Stimulated activated CD8-positive, alpha-beta memory T cell treated with anti-CD3 and anti-CD28 coated beads, Interleukin-12 subunit alpha, Interleukin-12 subunit beta, amount 100 ng/mL, for 4 hours (primary cell): ENCODE measurements at places on chromosomes 1 and 21.

- no peak for DNase-seq
Measured at GRCh38 chr1:72137656-72138055, 144.7 kb downstream of the NEGR1 start.

DNA sequence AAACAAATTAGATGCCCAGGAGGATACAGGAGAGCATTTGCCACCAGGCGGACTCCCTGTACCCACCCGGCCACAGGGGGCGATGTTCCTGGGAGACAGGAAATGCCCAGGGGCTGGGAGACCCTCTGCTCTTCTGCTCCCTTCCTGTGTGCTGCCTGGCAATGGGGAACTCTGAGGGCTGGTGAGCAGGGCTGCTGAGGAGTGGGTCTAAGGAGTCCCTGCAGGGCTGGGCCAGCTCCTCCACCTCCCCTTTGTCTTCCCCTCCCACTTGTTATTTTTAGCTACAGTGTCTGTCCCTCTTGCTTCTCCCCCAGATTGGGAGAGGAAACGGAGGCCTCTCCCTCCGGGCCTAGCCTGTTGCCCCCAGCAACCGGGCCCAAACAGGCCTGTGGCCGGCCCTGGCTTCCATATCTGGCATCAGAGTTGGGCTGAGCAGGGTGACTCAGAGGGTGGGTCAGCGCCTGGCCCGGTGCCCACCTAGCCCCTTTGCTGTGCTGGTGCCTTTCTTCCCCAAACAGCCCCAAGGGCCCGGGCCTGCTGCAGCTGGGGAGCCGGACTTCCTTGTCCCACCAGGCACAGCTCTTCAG lies 11.6 kb downstream of the LMNA start:
- DNase-seq, result peak; percentile 46

- no peak for DNase-seq
Measured at GRCh38 chr1:228174482-228175315, 9.1 kb downstream of the IBA57 start.

DNA sequence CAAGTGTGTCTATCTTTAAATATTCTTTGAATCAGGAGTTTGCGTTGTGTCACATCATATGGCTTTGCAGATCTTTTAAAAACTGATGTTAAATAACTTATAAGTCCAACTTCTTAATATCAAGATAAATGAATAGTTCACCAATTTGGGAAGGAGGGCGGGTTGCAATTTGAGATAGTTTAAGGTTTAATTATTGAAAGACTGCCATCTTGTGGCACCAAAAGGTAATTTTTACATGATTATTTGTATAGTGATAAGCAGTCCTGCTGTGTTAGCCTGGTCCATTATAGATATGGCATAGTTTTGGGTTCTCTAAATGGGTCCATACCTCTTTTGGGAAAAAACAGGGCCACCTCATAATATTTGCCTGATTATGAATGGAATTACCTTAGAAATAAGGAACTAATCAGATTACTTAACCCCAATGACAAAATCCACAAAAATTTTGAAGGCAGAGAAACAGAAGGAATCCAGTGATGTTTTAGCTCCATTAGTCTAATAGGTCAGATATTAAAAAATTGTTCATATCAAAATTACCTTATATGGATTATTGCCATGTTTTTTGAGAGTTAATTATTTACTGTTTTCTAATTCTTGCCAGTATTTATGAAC lies 64.3 kb downstream of the PRKAA2 start:
- no peak for DNase-seq

GRCh38 chr1:20234788-20235535 lies 48.6 kb upstream of the PLA2G2C start:
- DNase-seq, result no peak

GRCh38 chr1:178768423-178768822 lies 43.4 kb downstream of the RALGPS2 start:
- no peak for DNase-seq

- DNase-seq, result no peak
Measured at GRCh38 chr1:45089711-45090110, 77.7 kb downstream of the UROD start.

- no peak for DNase-seq
Measured at GRCh38 chr1:39576016-39576657, 453 bp downstream of the PABPC4 start.

GRCh38 chr1:240611619-240612480 lies at the start of gene GREM2:
GREM2 (minus strand) TSS chr1:240612155; CDS start chr1:240493475, 118,680 bp downstream.
- peak; percentile 3 for DNase-seq

DNA sequence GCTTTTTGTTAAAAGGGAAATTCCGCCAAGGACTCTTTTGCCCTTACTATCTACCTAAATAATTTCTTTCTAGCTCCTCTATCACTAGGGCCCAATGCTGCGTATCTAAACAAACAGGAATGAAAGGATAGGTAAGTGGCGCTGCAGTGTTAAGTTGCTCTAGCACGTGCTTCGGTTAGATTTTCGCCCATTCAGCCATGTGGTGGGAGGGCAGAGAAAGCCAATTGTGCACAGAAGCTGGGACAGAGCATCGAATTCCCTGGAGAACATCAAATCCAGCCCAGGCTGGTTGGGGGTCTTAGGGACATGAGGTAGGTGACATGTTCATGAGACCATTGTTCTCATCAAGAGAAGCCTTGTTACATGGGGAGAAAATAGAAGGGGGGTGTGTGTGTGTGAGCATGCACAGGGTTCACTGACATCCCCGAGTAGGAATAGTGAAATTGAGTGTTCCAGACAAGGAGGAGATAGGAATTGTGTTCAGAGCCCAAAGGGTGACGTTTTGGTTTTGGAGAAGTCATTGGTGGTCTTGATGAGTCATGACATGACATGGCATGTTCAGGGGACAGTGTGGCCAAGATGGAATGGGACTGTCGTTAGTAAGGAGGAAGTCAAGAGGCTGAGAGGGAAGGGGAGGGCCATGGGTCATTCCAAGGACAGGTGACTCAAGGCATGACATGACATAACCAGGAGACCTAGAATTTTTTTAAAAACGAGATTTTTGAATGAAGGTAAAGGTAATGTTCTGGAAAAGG lies 107.1 kb downstream of the TLR5 start:
- no peak for DNase-seq

GRCh38 chr1:77308889-77309621 lies 27.2 kb downstream of the AK5 start:
- DNase-seq, result no peak

DNA sequence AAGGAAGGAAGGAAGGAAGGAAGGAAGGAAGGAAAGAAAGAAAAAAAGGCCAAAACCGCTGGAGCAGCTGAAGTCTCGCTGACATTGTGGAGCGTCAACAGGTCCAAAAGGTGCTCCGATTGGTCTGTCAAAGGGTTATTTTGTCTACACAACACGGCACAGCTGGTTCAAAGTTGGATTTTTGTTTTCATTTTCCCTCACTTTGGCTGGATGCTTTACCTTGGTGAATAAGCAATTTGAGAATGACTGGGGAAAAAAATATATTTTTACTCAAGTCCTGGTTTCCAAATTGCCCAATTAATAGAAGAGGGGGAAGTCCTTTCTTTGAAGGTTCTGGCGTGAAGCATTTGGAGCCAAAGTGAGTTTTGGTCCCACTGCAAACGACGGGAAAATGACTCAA lies 19.3 kb upstream of the PAX7 start:
- DNase-seq, result no peak

DNA sequence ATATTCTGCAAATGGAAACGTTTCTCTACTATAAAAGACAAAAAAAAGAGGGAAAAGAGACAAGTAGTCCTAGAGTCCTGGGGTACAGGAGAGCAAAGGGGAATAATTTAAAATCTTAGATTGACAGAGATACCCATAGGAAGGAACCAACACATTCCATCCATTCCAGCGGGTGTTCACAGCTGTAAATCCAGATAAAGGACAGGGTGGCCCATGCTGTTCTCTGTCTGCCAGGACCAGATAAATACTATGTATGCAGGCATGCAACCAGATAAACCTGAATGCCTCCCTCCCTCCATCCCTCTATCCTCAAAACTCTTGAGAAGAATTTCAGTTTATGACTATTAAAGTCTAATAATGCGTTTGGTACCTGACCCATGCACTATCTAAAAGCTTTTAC lies 131.8 kb downstream of the PTPN14 start:
- DNase-seq, result no peak

DNA sequence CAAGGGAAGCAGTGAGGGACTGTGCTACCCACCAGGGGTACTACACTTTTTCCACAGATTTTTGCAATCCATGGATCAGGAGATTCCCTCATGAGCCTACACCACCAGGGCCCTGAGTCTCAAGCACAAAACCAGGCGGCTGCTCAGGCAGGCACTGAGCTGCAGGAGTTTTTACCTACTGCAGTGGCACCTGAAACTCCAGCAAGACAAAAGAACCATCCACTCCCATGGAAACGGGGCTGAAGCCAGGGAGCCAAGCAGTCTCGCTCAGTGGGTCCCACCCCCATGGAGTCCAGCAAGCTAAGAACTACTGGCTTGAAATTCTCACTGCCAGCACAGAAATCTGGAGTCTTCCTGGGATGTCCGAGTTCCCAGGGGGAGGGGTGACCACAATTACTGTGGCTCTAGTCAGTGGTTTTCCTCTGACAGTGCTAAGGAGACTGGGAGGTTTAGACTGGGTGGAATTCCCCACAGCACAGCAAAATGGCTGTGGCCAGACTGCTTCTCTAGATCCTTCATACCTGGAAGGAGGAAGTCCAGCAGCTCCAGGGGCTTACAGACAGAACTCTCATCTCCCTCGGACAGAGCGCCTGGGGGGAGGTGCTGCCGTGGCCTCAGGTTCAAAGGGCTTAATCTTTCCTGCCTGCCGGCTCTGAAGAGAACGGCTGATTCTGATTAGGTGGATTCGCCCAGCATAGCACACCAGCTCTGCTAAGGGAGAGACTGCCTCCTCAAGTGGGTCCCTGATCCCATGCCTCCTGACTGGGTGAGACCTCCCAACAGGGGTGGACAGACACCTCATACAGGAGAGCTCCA lies 437.8 kb downstream of the LTN1 start:
- DNase-seq, result no peak

DNA sequence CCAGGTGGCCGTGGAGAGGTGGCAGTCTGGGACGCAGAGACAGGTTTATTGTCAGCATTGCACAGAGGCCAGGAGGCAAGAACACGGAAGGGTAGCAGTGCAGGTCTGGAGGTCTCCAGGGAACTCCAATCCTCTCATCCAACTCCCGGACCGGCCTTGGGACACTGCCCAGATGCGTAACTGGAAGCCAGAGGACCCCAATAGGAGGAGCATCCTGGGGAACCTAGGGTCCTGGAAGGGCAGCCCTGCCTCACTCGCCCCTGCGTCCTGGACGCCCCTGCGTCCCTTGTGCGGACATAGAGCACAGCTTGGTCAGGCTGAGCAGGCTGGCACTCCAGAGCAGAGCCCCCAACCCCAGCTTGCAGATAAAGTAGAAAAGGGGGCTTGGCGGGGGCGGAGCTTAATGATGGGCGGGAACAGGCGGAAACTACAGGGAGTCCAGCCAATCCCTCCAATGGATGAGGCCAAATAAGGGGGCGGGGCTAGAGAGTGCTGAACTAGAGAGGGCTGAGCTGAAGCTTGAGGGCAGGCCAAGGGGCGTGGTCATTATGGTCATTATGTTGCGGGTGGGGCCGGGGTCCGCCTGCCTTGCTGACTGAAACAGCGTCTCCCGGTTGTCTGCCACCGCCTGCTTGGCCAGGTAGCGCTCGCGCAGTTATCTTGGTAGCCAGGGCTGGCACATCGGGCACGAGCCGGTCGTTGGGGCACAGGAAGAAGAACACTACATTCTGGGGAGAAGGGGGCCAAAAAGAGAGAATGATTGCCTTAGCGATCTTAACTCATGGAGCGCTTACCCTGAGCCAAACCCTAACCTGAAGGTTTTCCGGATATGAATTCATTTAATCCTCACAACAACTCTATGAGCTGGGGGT lies 3.7 kb upstream of the ARHGEF19 start:
- DNase-seq, result no peak

GRCh38 chr1:10113501-10113900 lies 80.7 kb downstream of the UBE4B start:
- DNase-seq, result no peak

DNA sequence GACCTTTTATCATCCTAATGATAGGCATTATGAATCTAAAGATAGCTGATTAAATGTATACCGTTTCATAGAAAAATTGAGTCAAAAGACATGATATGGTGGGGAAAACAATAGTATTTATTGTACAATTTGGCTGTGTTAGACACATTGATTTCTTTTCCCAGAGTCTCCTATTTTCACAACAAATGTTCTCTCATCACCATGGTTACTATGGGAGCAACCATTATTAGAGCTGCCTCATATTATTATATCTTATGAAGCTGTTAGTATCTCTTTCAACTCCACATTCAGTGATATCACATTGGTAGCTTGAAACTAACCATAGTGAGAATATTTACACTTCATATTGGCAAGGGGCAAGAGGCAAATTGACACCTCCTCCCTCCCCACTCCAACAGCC lies 10.7 kb upstream of the CTH start:
- DNase-seq, result no peak

DNA sequence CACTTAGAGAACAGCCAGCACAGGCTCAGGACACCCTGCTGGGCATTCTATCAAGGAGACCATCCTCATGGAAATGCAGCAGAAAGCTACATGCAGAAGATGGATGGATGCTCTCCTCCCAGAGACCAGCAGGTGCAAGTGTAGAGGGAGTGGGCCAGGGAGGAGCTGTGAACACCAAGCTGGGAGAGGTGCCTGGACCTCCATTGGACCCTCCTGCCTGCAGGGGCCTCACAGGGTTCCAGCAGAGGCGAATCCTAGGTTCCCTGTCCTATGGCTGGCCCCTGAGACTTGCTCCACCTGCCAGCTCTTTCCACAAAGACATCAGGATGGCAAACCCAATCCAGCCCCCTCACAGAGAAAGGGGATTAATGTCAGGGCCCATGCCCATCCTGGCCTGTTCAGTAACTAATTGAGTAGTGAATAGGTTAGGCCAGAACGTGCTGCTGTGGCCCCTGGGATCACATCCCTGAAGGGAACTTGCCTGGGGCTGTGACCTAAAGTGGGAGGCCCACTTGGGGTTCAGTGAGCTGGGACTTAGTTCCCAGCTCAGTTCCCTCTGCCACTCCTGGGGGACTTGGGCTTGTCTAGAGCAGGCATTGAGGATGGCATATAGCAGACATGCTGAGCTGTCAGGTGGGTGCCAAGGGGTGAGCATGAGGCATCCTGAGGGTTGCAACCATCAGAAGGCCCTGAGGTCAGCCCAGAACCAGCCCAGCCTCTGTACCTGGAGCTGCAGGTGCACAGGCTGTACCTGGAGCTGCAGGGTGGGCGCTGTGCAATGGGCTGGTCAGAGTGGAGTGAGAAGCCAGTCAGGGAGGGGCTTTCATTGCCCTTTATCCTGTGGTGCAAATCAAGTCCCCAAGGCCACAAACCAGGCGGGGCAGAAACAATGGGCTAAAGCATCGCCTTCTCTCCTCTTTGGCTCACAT lies 22.9 kb upstream of the ZNF678 start:
- DNase-seq, result no peak

- DNase-seq, result no peak
Measured at GRCh38 chr1:33866281-33866680, 2.4 kb downstream of the HMGB4 start.

DNA sequence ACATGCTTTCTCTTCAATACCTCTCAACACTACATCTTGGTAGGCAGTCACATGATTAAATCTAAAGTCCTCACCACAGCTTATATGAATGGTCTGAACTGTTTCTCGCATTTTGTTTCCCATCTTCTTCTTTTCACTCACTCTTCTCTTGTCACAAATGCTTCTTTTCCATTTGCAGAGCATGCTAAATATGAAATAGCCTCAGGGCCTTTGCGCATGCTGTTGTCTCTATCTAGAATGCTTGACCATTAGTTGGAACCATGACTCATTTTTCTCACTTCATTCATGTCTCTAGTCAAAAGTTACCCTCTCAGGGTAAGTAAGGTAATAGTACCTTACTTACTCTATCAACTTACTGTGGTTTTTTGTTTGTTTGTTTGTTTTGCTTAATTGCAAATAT lies 239.7 kb downstream of the PTPRC start:
- DNase-seq, result no peak

- peak; percentile 8 for DNase-seq
Measured at GRCh38 chr1:23424293-23425192, at the start of gene TCEA3. TCEA3 (minus strand) TSS chr1:23424748; CDS start chr1:23424633, 115 bp downstream.
